ENCODE measurements at places on chromosomes 11 and 22. TPM values are rescaled to one million over a fixed set of nuclear protein-coding genes. Genes with fewer than 3 reads are reported as not detected.

KDM4D gene
- 0.72 TPM for total RNA-seq

DRD4 gene
- total RNA-seq, result not detected

MB gene
- not detected for total RNA-seq

KCNQ1 gene
- 2.1 TPM for total RNA-seq

FAT3 gene
- 0.49 TPM for total RNA-seq

PHETA2 gene
- 15.4 TPM for total RNA-seq

GAS2 gene
- total RNA-seq, result not detected

MRPL21 gene
- total RNA-seq, result 45.9 TPM

KBTBD4 gene
- 10.8 TPM for total RNA-seq

GGT5 gene
- total RNA-seq, result 173 TPM

EFCAB6 gene
- total RNA-seq, result 0.65 TPM

HOATZ gene
- total RNA-seq, result not detected

CD6 gene
- total RNA-seq, result not detected

APOA5 gene
- total RNA-seq, result not detected

SEZ6L gene
- not detected for total RNA-seq

OR56A1 gene
- total RNA-seq, result not detected

CTR9 gene
- 23.0 TPM for total RNA-seq

MS4A3 gene
- not detected for total RNA-seq

TTC12 gene
- total RNA-seq, result 9.9 TPM

LRRC74B gene
- not detected for total RNA-seq

ZNF215 gene
- total RNA-seq, result 3.1 TPM

CNTF gene
- 1.3 TPM for total RNA-seq

KCNJ4 gene
- total RNA-seq, result not detected

EIF3F gene
- total RNA-seq, result 303 TPM

PICK1 gene
- 11.4 TPM for total RNA-seq

SLC1A2 gene
- 0.81 TPM for total RNA-seq

PGA5 gene
- not detected for total RNA-seq

UPB1 gene
- total RNA-seq, result not detected

CATSPER1 gene
- total RNA-seq, result not detected

NRXN2 gene
- 2.9 TPM for total RNA-seq

SHISA8 gene
- not detected for total RNA-seq

SUSD2 gene
- 25.3 TPM for total RNA-seq

OR52E2 gene
- not detected for total RNA-seq

RTN4R gene
- total RNA-seq, result 0.54 TPM

ABCC8 gene
- not detected for total RNA-seq

FTH1 gene
- 3,687 TPM for total RNA-seq

ARHGAP20 gene
- total RNA-seq, result 0.90 TPM

TRPC6 gene
- 0.36 TPM for total RNA-seq

OR2AG1 gene
- not detected for total RNA-seq

HORMAD2 gene
- not detected for total RNA-seq

ZP1 gene
- 0.81 TPM for total RNA-seq

MTCH2 gene
- total RNA-seq, result 65.9 TPM

EED gene
- 11.7 TPM for total RNA-seq

CFL1 gene
- total RNA-seq, result 1,321 TPM

PLAAT5 gene
- total RNA-seq, result 0.16 TPM

PLXNB2 gene
- total RNA-seq, result 84.8 TPM

FLRT1 gene
- total RNA-seq, result under 0.01 TPM

CDHR5 gene
- total RNA-seq, result not detected

IGSF9B gene
- total RNA-seq, result not detected

CHRM1 gene
- not detected for total RNA-seq
